Activated CD8-positive, alpha-beta memory T cell treated with anti-CD3 and anti-CD28 coated beads, Interleukin-2, amount 50 U/mL, for 48 hours (primary cell): ENCODE measurements at places on chromosomes 16 and 17.

GRCh38 chr17:4635823-4636375 is 5.6 kb downstream of the ALOX15 start:
- DNase-seq: no peak

DNA sequence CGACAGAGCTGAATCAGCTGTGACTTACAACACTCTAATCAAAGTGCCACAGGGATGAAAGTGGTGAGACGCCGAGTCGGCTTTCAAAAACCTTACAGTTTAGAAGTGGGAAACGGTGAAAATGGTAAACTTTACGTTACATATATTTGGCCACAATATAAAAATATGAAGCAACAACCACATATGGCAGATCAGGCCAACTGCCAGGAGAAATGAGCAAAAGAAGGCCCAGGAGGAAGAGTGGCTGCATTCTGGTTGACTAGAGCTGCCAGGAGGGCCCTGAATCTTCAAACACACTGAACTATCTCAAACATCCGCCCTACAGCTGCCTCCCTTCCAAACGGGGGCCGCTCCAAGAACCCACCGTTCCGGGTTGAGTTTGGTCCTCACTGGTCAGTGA is 56.3 kb downstream of the MRM3 start:
- no peak for DNase-seq

- no peak for DNase-seq
These were observed 20.3 kb downstream of the MAP1LC3B start for GRCh38 chr16:87412371-87412995.

GRCh38 chr16:74759564-74759963 is 15.1 kb downstream of the FA2H start:
- DNase-seq: no peak

DNA sequence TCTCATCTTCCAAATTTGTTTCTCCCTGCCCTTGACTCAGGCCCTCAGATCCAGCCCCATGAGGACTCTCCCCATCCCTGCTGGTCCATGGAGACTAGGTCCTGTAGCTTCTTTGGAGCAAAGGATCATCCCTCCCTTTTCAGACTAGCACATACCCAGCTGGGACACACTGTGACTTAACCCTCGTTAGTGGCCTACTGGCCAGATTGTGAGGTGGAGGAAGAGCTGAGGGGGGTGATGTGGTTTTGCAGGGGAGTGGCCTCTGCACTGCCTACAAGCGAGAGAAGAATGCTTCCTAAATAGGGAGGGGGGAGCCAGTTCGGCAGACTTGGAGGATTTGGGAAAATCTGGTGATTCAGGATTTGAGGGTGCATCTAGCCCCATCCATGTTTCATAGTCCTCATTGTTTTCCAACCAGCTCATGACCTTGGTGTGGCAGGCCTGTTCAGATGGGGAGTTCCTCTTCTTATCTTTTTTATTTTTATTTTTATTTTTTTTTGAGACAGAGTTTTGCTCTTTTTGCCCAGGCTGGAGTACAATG is 47.8 kb upstream of the SLC47A1 start:
- no peak for DNase-seq

GRCh38 chr16:31196324-31197088 is 6.1 kb downstream of the PYCARD start:
- DNase-seq: no peak

GRCh38 chr17:4006745-4007211 is 42.5 kb upstream of the ATP2A3 start:
- DNase-seq: no peak

DNA sequence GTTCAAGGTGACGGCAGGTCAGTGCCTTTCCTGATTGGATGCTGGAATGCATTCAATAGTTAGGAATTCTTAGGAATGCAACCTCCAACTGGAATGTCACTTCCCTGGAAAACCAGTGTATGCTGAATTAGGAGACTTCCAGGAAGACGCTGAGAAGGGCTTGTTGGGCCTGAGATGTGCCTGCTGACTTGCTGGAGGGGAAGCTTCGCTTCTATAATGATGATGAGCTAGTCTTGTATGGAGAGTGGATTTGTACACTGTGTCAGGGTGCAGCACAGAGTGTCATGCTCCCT is 45.6 kb downstream of the SMPD3 start:
- DNase-seq: no peak

GRCh38 chr17:49914096-49914490 is 54.9 kb upstream of the DLX4 start:
- DNase-seq: no peak

DNA sequence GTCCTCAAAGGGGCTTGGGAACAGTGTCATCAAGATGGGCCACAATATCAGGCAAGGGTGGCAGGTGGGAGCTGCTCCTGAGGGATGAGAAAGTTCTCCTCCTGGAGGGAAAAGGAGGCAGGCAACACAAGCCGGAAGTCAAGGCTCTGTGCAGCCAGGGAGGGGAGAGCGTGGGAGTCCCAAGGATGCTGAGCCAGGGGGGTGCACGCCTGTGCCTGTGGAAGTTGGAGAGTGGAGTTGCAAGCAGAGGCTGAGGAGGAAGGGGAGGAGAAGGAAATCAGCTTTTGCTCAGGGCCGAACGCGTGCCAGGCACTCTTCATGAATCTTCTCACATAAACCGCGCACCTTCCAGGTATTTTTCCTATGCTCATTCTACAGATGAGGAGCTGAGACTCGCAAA is 7.4 kb upstream of the SLC13A2 start:
- DNase-seq: no peak

GRCh38 chr17:55748841-55749240 is 2.0 kb upstream of the PCTP start:
- DNase-seq: no peak

DNA sequence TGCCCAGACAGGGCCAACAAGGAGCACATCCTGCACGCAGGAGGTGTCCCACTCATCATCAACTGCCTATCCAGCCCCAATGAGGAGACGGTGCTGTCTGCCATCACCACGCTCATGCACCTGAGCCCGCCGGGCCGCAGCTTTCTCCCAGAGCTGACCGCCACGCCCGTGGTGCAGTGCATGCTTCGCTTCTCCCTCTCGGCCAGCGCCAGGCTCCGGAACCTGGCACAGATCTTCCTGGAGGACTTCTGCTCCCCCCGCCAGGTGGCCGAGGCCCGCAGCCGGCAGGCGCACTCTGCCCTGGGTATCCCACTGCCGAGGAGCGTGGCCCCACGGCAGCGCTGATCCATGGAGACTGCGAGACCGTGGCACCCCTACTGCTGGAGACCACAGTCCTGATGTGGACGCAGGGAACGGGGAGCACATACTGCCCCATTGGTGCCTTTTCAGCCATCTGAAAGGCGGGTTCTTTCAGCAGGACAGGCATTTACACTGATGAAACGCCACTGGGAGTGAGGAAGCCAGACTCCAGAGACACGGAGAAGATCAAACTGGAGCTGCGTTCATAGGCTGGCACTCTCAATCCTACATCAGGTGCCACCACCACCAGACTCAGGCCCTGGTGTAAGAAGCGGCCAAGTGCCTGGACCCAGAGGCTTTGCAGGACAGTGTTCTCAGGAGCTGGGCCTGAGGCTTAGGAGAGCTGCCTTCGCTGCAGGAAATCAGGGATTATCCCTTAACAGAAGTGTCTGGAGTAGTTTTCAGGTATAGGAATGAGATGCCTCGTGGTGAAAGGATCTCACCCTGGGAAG is 2.6 kb downstream of the NT5C start:
- DNase-seq: no peak

DNA sequence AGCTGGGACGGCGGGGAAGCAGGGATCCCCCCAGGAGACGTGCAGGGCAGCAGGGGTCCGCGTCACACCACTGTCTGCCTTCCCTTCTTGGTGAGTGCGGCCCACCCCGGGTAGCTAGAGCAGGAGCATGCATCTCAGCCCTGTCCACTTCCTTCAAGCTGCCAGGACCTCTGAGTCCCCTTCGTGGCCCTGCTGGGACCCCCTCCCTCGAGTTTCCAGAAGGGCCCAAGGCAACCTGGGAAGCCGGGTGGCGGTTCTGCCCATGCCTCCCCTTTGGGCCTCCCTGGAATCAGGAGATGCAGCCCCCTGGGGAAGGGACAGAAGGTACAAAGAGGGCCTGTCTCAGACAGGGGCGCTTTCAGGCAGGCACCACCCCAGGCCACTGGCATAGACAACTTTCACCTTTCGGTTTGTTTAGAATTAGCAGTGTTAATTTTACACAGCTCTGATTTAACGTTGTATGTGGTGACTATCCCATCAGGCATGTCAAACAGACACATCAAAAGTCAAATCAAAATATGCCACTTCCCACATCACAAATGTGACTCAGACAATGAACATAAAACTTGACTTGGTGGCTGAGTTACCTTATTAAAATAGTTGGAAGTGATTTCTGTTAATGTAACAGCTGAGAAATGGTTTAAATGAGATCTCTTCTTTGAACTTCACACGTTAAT is 94.5 kb upstream of the METRNL start:
- peak; percentile 50 for DNase-seq
